ENCODE measurements at places on chromosomes 16 and 17.

- DNase-seq, result no peak
Observed at GRCh38 chr16:86982912-86983311, 334.3 kb downstream of the C16orf95 start.

DNA sequence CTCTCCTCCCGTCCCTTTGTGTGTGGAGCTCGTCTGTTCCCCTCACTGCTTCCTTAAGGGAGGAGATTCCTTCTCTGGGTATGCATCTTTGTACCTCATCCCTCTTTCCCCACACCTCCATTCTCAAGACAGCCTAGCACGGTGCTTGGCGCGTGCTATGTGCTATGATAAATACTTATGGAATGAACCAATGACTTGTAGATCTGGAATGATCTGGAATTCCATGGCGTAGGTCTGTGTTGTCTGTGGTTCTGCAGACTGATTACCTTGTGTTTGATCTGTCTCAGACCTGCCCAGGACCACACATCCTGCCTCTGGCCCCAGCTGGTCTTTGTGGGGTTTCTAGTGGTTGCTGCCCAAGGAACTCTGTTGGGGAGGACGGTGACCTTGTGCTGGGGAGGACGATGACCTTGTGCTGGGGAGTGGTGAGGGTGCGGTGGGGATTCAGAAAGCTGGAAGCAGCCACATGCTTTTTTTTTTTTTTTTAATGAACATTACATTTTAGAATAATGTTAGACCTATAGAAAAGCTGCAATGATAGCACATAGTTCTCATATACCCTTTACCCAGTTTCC lies 33.5 kb upstream of the ETV4 start:
- DNase-seq, result no peak

DNA sequence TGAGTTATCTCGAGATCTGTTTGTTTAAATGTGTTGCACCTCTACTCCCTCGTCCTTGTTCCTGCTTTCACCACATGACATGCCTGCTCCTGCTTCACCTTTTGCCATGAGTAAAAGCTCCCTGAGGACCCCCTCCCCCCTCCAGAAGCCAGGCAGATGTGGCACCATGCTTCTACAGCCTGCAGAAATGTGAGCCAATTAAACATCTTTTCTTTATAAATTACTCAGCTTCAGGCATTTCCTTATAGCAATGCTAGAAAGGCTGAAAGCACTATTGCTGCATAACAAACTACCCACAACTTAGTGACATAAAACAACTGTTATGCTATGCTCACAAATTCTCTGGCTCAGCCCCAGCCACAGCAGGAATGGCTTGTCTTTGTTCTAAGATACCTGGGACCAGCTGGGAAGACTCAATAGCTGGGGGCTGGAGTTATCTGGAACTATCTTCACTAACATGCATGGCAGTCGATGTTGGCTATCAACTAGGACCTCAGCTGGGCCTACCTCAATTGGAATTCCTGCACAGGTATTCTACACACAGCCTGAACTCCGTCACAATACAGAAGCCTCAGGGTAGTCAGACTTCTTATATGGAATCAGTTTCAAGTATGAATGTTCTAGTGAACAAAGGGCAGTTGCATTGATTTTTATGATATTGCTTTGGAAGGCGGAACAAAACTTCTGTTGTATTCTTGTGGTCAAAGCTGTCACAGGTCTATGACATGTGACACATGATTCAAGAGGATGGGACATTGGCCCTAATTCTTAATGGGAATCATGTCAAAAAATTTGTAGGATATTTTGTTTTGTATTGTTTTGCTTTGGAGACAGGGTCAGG lies 186.0 kb upstream of the PIRT start:
- DNase-seq, result no peak

- DNase-seq, result no peak
Observed at GRCh38 chr17:17886226-17886625, 49.4 kb upstream of the SREBF1 start.

DNA sequence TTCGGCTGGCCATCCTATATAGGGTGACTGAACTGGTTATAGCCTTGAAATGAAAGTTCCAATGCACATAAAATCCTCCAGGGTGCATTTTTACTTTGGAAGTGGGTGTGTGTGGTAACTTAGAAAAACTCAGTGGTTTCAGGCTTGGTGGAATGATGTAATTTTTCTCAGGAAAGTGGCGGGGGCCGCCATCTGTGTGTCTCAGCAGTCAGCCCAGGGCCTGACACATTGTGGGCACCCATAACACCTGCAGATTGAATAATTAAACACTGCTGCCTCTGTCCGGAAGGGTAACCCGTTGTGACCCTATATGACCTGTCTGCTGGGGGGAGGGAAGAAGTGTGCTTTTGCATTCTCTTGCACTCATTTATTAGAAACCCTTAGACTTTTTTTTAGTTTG lies 2.2 kb upstream of the PDP2 start:
- DNase-seq, result no peak

DNA sequence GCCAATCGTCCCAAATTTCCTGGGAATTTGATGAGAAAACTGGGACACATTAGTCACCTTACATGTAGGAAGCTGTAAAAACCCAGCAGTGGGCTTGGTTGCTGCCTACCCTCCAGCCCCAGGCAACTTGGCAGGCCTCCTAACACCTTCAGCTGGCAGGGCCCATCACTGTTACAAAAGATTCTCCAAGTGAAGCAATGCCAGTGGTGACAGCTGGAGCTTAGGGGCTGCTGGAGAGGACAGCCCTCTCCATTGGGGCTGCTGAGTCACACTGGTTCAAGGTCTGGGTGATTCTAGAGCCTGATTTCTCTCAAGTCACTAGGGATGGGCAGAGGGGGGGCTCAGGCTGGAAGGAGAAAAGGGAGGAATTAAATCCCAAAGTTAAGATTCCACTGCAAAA lies 180.6 kb downstream of the COPRS start:
- no peak for DNase-seq

GRCh38 chr16:88385112-88385594 lies 2.4 kb downstream of the ZNF469 start:
- DNase-seq, result no peak

DNA sequence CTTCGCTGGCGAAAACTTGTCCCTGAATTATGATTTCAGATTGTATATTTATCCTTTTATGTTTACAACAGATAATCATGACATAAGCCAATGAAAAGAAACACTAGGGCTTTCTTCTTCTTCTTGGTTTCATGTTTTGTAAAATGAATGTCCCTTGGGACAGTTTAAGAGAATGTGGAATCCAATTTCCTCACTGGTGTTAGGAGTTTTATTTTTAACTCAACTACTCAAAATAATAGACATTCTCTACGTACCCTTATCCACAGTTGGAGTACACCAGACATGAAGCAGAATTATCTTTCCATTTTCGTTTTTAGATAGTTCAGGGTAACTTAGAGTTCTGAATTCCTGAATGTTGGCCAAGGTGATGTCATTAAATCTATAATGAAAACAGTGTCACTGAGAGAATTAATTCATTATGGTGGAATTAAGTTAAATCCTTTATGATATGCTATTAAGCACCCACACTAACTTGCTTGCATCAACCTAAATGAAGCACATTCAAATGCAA lies 43.4 kb downstream of the IRX6 start:
- no peak for DNase-seq

GRCh38 chr16:88799569-88800276 lies 3.9 kb upstream of the CDT1 start:
- no peak for DNase-seq

- DNase-seq, result peak; percentile 75
Observed at GRCh38 chr16:10964039-10964890, 19.9 kb downstream of the CLEC16A start.

- DNase-seq, result no peak
Observed at GRCh38 chr17:14919631-14920213, 345.4 kb downstream of the PMP22 start.

DNA sequence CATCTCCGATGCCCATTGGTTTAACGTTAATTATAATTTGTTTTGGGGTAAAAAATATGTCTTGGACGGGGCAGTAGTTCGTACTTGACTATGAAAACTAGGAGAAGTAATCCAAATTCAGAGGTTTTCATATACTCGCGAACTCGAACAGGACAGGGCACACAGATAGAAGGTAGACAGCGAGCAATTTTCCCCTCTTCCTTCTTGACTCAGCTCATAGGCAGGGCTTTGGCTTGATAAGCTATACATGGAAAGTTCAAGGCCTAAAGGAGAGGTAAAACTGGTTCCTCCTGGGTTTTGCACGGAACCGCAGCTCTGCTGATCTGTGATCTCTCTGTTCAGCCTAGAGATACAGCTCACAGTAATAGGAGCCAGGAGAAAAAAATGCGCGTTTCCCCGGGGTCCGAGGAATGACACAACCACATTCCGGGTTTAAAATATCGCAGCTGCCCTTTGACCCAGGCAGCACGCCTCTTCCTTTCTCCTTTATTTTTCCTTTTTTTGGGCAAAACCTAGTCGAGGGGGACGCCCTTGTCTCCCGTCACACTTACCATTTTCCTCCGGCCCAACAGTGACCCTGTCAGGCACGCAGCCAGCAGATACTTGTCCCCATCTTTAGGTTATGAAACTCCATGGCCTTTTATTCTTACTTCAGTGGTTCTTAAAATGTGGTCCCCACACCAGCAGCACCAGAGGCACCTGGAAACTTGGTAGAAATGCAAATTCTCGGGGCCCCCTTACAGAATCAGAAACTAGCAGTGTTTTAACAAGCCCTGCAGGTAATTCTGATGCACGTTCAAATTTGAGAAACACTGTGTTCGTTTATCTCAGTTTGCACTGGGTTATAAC lies 1.7 kb upstream of the LASP1 start:
- no peak for DNase-seq

DNA sequence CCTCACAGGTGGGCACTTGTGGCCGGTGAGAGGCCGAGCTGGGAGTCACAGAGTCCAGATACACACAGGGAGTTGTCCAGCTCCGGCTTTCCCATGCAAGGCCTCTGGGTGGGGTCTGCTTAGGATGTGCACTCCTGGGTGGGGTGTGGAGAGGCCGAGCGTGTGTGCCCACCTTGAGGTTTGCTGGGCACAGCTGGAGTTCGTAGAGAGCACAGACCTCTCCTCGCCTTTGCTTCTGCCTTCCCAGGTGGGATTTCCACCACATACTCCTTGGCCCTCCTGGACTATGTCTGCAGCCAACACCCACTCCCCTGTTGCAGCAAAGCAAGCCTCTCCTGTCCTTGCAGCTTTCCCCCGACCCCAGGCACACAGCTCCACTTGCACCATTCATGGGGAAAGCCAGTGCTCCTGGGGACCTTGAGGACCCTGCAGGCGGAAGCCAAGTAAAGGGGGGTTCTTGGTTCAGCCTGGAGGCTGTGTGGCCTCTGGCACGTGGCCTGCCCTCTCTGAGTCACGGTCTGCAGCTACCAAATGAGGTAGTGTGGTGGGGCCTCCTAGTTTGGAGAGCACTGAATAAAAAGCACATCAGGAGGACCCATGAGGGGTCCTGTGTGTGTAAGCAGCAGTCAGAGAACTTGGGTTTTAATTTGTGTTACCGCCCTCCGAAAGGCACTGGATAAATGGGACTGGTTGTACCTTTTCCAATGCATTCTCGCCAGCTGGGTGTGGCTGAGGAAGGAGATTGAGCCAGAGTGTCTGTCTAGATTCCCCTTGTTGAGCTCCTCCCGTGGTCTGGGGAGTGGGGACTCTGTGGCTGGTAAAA lies 31.5 kb downstream of the MPRIP start:
- no peak for DNase-seq

- no peak for DNase-seq
Observed at GRCh38 chr17:64572682-64573154, 65.9 kb downstream of the CEP95 start.

GRCh38 chr17:20234276-20234675 lies 225.1 kb downstream of the SPECC1 start:
- no peak for DNase-seq

- DNase-seq, result no peak
Observed at GRCh38 chr17:39665642-39666224, 584 bp downstream of the TCAP start.

DNA sequence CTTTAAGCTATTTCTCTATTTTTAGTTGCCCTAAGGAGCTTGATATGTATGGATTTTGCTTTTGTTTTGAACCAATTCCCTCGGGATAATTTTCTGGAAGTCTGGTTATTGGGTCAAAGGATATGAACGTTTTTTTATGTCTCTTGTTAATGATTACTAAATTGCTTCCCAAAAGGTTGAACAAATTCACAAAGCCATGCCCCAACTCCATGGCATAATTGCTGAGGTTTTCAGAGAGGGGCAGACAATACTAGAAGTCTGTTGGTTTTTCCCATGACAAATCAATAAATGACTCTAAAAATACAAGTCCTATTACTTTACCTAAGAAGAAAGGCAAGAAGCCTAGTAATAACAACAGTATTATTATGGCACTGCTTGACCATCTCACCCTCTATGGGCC lies 11.4 kb upstream of the AKAP1 start:
- no peak for DNase-seq

DNA sequence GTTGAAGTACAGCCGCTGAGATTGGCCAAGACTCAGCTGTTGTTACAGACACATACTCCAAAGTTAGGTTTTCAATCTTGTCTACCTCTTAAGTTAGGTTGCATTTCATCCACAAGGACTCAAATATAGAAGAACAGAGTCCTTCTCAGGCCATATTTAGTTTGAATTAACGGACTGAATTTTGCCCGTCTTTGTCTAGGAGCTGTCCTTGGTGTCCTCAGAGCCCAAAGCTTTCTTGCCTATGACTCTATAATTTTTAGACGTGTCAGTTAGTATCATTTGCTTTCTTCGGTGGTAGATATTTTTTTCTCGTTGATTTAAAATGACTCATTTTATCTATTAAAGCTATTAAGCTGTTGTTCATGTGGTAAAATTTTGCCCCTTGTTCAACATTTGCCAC lies 403.2 kb downstream of the HS3ST3B1 start:
- DNase-seq, result no peak

DNA sequence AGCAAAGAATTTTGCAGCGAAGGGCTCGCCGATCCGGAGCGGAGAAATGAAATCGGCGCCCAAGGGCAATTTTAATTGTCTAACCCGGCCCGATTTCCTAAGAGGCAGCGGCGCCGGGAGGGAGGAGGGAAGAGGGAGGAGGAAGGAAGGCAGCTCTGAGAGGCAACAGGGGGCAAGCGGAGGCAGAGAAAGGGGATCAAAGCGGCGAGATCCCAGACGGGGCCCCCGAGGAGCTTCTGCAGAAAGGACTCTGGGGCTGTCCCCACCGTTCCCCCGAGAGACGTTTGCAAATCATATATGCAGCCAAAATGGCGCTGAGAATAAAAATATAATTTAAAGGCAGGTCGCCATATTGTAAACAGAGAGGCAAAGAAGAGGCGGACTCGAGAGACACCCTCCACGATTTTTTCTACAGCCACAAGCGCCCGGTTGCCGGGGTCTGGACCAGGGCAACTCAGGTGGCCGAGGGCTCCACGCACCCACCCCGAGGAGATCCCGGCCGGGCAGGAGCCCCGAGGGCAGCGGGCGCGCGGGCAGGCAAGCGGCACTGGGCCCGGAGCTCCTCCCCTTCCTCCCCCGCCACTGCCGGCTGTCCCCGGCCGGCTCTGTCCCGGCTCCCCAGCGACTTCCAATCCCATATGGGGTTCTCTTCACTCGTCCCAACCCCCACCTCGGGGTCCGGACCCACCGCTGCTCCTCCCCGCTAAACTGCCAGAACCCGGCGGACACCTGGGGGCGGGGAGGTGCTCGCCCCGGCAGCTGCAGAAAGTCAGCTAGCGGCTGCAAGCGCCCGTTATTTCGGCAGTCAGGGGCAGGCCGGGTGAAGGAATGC lies 1.9 kb downstream of the PHF12 start:
- DNase-seq, result peak; percentile 54

All from GM10248 (cell line).